ENCODE measurements at places on chromosomes 4 and X.

DNA sequence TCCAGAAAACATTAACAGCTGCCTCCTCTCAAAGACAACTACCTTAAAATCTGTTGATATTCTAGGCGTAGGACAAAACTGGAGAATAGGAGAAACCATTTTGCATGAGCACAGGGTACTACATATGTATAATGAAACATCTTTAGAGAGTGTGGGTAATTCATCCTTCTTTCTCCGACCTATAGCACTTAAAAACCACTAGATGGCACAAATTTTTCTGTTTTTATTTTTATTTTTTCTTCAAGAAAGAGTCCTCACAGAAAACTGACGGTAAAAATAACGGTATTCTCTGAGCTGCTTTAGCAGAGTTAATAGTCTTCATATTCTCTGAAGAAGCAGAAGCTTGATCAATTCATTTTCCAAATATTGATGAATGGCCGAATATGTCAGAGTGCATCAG is 14.6 kb downstream of the SMIM31 start:
- DNase-seq = no peak

GRCh38 chrX:9164086-9164485 is 130.2 kb upstream of the FAM9B start:
- DNase-seq = no peak

GRCh38 chrX:135688137-135688536 is 25.3 kb upstream of the CT45A1 start:
- DNase-seq = no peak

DNA sequence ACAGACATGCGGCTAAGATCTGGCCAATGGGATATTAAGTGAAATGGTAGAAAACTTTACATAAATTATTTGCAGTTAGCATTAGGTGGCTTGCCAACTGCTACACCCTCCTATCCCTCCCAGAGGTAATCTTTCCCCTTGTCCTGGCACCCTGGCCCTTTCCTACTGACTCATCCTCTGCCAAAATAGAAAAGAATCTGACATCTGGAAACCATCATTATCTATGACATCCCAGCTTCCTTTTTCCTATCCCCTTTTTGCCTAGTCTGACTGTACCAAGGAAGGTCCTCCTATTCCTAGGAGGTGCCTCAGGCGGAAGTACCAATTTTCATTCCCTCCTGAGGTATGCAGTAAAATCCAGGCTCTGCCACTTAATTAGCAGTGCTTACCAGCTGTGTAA is 163.6 kb upstream of the KLF3 start:
- DNase-seq = no peak

DNA sequence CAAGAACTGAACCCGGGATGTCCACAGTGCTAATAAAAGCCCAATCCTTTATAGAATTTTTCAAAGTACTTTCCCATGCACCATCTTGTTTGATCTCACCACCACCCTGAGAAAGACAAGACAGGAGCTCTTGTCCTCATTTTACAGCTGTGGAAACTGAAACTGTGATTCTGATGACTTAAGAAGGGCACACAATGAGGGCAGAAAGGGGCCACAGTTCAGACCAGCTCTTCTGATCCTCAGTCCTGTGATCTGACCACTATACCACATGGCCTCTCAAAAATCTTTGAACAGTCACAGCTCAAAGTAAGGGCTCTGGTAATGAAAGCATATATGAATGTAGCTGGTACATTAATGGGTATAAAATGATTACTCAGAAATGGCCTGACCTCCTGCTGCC is 127.3 kb upstream of the CPEB2 start:
- no peak for DNase-seq

- DNase-seq = no peak
Observed at GRCh38 chr4:83129264-83129663, 14.7 kb upstream of the PLAC8 start.

DNA sequence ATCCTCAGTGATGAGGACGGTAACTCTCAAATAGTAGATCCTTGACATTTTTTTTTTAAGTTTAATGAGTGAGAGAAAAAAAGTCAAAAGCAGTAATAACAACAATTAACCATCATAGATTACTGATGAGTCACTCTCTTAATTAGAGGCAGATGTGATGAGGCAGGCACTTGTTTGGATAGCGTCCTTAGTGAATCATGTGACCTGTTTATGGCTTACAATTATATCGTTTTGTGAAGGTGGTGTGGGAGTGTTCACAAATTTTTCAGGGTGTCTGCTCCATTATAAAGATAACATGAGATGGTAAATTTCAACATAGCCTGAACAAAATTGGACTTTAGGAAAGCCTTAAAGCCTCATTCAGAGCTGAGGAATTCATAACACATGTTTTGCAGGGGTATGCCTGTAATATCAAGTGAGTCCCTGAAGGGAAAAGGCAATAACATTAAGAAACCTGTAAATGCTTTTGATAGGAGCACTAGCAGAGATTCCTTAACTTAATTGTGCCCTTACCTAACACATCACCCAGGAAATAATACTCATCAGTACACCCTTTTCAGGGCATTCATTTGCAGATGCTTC is 51.9 kb upstream of the XIAP start:
- DNase-seq = no peak

DNA sequence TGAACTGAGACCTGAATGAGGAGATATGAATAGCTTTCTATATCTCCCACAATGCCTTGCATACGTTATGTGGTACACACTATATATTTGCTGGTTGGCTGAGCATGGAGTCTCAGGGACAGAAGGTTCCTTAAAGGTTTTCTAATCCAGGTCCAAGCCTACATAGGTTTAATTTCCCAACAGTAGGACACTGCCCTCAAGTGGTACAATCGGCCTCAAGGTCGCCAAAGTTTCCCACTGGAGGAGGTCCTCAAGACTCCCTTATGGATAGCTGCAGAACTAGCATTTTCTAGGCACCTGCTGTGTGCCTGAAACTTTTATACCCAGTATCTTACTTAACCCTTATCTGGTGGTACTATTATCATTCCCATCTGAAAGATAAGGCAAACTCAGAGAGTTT is 21.0 kb upstream of the EFNB1 start:
- DNase-seq = no peak

DNA sequence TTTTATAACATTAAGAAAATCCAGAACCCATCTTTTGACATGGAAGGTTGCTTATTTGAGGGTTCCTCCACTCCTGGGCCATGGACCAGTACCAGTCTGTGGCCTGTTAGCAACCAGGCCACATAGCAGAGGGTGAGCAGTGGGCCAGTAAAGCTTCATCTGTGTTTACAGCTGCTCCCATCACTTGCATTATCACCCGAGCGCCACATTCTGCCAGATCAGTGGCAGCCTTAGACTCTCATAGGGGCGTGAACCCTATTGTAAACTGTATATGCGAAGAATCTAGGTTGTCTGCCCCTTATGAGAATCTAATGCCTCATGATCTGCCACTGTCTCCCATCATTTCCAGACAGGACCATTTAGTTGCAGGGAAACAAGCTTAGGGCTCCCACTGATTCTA is 58.6 kb downstream of the NDST4 start:
- DNase-seq = no peak

DNA sequence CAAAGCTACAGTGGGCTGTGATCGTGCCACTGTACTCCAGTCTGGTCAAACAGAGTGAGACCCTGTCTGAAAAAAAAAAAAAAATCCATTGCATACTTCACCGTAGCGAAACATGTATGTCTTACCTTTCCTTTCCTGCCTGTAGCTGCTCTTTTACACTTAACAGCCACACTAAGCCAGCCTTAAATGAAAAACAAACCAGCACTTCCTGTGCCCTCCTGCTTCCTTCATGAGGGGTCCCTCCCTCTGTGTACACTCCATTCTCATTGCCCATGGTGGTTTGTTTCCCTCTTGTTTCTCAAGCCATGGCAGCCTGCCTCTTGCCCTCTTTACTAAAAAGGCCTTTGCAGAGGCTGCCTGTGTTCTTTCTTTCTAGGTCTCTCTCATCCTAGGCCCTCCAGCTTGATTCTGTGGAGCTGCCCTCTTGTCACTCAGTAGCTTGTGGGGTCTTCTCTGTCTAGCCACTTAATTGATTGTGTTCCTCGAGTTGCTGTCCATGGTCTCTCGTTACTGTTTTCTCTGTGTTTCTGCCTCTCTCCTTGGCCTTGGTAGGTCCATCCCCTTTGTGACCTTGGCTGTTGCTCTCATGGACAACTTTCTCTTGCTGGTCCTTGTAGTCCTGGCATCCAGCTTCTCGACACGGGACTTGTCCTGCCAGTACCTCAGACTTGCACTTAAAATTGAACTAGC is 52.1 kb upstream of the MSANTD1 start:
- no peak for DNase-seq

- no peak for DNase-seq
Observed at GRCh38 chr4:107792711-107793110, 32.0 kb upstream of the SGMS2 start.

GRCh38 chr4:32334759-32335158 is 1614.6 kb downstream of the PCDH7 start:
- DNase-seq = no peak

GRCh38 chr4:69984030-69984443 is 11.7 kb upstream of the STATH start:
- DNase-seq = no peak

GRCh38 chr4:61771056-61771455 is 570.9 kb downstream of the ADGRL3 start:
- DNase-seq = no peak

DNA sequence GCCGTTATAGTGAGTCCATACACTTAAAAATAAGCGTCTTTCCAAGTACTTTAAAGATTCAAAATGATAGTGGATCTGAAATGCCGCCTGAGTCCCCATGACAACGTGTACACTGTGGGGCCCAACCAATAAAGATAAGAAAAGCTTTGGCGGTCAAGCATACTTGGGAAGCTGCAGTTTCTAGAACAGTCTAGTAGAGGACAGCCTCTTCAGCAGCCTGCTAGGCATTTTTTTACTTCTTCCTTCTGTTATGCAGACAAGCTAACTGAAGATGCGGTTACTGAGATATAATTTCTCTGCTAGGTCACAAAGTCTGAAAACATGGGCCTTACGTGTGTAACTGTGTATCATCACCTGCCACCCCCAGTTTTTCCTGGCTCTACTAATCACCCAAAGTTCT is 402 bp upstream of the UPRT start:
- no peak for DNase-seq

DNA sequence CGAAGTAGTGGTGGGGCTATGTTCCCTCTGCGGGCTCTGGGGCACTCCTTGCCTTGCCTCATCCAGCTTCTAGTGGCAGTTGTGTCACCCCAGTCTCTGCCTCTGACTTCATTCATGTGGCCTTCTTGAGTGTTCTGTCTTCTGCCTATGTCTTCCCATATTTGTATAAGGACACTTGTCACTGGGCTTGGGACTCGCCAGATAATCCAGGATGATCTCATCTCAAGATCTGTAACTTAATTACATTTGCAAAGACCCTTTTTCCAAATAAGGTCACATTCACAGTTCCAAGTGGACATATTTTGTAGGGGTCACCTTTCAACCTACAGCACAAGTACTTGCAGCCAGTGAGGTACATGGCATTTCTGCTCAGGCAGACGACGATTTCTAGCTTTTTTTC is 30.3 kb upstream of the CLDN24 start:
- no peak for DNase-seq

GRCh38 chr4:39732728-39733127 is 34.8 kb downstream of the UBE2K start:
- no peak for DNase-seq

DNA sequence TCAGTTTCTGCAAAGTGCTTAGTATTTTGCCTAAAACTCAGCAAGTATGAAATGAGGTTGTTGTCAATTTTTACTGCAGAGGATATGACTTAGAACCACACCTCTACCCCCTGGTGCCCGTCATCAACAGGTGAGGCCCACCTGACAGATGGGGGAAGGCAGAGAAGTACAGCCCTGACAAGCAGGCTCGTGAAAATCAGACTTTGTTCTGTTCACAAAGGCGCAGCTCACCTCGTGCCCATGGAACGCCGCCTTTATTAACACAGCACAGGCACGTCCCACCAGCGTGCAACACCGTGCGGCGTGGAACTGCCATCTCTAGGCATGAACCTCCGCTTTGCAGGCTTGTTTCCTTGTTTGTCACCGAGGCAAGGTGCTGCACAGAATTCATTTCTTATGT is 13.3 kb downstream of the CYP4V2 start:
- DNase-seq = no peak

GRCh38 chr4:108336076-108336475 is 167.3 kb upstream of the LEF1 start:
- no peak for DNase-seq

DNA sequence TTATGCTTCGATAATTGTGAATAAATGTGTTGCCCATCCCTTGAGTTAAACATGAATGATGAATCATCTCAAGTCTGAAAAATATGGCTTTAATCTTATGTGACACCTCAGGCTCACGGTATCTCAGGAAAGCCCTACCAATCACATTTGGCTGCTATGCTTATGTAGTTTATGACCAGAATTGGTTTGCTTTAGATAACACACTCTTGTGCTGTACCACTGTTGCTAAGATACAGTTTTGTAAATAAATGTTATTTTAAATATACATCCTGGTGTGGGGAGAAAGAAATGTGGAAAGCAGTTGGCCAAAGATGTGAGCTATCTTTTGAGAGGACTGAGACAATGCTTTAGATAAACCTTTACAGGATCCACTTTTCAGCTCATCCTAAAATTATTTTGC is 63.2 kb downstream of the NPY1R start:
- no peak for DNase-seq

DNA sequence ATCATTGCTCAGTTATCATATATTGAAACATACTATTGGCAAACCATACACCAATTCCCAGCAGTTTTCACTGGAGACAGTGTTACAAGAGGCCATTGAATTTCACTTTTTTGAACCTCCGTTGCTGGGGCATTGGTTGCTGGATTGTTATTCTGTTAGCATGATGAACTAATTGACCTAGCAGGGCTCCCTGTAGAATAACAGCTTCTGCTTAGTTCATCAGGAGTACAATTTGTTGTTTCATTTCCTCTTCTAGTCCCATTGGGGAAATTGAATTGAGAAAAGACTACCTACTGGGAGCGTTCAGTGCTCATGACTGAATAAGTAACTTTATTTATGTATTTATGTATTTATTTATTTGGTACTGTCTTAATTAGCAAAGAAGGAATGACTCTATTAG is 151.6 kb downstream of the SLIT2 start:
- DNase-seq = no peak

DNA sequence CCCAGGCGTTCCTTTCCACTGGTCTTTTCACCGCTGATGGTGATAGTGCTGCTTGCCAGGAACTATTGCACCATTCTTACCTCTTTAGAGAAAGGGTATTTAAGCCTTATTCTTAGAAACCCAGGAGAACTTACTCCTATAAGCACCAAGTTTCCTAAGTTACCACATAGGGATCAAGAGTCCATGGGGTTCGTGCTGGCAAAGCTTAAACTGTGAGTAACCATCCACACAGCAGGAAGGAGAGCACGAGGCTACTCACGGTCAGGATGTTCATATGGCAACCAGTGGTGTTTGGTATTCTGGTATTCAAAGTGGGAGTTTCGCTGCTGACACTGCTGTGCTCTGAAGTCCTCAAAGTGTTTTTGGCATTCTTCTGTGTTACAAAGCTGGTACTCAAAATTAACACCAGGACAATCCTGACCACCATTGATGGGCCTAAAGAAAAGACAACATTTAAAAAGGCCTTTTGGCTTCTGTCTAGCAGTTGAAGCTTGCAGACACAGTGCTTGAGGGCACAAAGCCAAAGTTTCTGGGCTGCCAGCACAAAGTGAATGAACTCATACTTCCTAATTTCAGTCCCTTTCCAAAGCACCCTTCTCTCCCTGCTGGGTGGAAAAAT is 256.9 kb downstream of the ADAMTS3 start:
- no peak for DNase-seq

GRCh38 chr4:111836601-111837000 is 308.7 kb upstream of the FAM241A start:
- no peak for DNase-seq

Measured in activated CD4-positive, CD25-positive, alpha-beta regulatory T cell treated with anti-CD3 and anti-CD28 coated beads, Interleukin-2, amount 50 U/mL, for 72 hours (primary cell).